ENCODE measurements at places on chromosomes 11 and 22.

DNA sequence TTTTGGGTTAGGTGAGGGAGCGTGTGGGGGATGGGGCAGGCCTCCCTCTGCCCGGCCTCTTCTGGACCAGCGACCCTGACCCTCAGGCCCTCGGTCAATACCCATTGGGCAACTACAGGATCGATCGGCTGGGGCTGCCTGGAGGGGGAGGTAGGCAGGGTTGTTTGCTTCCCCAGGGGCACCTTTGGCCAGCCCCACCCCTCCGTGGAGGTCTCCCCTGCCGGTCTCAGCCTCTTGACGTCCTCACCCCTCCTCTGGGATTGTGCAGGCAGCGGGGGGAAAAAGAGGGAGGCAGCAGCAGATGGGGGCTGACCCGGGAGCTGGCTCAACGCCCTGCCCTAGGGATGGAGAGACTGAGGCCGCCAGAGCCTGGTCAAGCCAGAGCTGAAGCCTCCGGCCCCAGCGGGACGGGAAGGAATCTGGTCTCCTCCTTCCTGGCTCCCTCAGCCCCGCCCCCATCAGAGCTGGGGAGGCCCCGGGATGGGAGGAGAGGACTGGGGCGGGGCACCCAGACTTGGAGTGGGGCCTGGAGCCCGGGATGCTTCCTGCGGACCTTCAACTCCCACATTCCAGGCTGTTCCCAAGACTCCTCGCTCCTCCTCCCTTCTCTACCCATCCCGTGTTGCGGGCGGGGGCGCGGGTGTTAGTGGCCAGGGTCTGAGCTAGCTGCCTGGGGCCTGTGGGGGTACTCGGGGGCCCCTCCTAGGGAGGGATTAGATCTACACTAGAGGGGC, 14.4 kb upstream of the CDC42EP1 start:
- no peak for DNase-seq

- no peak for DNase-seq
Observed at GRCh38 chr11:3972431-3972830, 117.0 kb downstream of the STIM1 start.

DNA sequence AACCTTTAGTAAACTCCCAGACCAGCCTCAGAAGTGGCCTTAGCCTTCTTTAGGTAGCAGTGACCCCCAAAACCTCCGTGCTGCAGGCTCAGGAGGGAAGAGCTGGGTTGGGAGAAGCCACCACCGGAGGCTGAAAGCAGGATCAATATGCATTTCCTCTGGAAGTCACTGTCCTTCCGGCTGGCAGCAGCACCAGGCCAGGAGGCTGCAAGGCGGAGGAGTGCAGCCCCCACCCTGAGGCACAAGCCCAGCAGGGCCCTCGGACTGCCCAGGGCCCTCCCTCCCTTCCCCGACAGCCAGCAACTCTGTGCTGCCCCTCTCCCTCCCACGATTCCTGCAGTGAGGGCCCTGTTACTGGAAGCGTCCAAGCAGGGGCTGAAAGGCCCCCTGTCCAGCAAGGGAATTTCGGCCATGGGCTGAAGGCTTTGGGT, 3.2 kb upstream of the NRXN2 start:
- no peak for DNase-seq

GRCh38 chr11:39570526-39570925, 1888.9 kb downstream of the LRRC4C start:
- no peak for DNase-seq

DNA sequence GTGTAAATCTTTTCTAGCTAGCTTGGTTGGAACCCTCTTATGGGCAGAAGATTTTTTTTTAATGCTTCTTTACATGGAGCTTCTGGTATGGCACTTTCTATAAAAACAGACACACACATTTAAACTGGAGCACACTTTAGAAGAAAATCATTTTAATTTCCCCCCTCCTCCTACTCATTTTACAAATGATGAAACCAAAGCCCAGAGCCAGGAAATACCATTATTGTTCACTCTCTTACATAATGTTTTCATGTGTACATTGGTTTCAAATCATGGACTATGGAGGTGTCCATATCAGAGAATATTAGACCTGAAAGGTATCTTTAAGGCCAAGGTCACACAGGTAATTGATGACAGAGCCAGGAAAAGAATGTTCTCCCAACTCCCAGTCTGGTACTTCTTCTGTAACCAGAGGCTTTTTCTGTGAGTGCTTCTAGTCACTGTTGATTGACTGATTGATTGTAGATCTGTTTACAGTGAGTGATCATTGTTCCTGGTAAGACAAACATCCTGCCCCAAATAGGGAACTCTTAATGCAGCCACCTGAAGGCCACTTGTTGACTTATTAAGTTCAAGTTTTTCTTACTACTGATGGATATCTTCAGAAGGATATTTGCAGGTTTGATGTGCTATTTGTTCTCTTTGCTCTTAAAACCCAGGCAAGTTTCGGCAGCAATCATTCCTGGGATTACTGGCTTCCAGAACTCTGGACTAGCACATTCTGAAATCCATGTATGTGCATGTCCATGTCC, 26.8 kb upstream of the ME3 start:
- no peak for DNase-seq

- DNase-seq, result no peak
Observed at GRCh38 chr11:75768909-75769771, 562 bp downstream of the DGAT2 start.

DNA sequence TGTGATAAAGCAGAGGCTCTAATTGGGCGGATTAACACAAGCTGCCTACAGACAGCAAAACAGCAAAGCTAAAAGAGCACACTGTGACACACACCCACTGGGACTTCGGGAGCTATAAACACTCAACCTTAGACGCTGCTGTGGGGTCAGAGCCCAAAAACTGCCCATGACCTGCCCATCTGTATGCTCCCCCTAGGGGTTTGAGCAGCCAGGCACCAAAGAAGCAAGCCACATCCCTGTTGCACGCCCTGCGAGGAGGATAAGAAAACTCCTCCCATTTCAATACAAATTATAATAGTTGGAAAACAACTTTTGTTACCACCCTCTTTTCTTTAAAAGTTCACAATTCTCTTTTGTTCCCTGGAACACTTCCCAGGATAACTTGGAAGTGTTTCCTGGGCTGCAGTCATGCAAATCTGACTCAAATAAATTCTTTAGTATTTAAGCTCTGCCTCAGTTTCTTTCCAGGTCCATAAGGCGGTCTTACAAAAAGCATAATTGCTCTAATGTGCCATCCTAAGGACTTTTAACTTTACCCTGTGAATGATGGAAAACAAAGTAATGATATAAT, 86.4 kb downstream of the DLG2 start:
- no peak for DNase-seq

GRCh38 chr11:119999220-119999619, 138.7 kb downstream of the TRIM29 start:
- DNase-seq, result no peak

GRCh38 chr11:57742087-57742452, 779 bp downstream of the SELENOH start:
- DNase-seq, result no peak

DNA sequence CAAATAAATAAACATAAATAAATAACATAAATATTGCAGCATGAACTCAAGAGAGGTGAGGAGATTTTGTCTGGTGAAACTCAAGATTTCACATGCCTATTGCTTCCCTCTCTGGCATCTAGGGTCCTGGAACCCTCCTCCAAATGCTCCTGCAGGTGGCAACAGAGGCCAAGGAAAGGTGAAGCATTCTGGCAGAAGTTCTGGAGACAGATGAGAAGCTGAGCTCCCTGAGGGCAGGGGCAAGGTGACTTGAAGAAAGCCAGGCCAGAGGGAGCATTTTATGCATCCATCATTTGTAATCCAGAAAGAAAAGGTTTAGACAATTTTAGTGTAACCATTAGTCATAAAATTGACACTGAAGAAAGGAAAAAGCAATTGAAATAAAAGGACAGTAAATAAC, 64.9 kb downstream of the ENDOD1 start:
- peak; percentile 66 for DNase-seq

DNA sequence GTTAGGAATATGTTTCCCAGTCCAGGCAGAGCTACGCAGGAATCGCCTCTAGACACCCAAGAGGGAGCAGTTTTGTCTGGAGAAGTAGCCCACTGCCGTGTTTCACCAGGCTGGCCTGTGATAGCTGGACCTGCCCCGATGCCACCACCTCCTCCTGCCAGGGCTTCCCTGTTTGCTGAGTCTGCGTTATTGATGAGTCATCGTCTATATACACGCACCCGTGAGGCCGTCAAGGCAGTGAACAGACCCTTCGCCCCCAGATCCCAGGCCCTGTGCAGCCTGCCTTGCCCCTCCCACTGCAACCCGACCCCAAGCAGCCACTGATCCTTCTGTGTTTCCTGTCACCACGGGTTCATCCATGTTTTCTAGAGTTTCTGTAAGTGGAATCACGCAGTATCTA, 141.9 kb downstream of the IGLL1 start:
- no peak for DNase-seq
